ENCODE measurements at places on chromosomes 5 and 9.

GRCh38 chr5:142411103-142411502 is 86.3 kb upstream of the SPRY4 start:
- DNase-seq = no peak

GRCh38 chr9:112322701-112323377 is 10.6 kb downstream of the PTBP3 start:
- DNase-seq = no peak

GRCh38 chr9:137218754-137219271 is 3.2 kb downstream of the RNF208 start:
- no peak for DNase-seq

DNA sequence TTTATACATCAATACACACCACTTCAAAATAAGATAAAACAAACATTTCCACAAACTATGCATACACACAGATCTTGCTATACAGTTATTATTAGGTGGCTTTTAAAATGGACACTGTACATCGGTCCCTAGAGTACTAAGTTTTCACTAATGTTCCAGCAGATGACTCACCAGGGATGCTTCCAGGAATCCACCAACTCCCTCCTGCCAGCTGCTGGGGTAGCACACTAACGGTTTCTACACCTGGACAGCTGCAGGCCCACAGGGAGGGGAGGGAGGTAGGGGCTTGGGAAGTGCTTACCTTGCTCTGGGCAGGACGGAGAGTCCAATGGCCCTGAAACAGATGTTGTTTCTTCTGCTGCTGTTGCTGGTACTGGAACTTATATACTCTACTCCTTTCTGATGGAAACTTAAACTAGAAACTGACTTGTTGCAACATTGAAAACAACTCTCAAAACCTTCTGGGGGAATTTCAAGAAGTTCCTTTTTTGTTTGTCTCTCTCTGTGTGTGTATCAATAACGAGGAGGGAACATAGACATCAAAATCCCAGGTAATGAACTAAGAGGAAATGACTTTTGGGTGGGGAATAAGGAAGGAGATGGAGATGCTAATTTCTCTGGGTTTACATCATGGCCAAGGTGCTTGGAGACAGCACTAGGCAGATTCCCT is at the start of gene IL12B:
Gene IL12B, minus strand, starts transcription at position 357 of the 670 bp plus-strand sequence. CDS start 3,705 bp downstream, outside the sequence.
- no peak for DNase-seq

- no peak for DNase-seq
Observed at GRCh38 chr5:107168848-107169752, 501.6 kb downstream of the EFNA5 start.

DNA sequence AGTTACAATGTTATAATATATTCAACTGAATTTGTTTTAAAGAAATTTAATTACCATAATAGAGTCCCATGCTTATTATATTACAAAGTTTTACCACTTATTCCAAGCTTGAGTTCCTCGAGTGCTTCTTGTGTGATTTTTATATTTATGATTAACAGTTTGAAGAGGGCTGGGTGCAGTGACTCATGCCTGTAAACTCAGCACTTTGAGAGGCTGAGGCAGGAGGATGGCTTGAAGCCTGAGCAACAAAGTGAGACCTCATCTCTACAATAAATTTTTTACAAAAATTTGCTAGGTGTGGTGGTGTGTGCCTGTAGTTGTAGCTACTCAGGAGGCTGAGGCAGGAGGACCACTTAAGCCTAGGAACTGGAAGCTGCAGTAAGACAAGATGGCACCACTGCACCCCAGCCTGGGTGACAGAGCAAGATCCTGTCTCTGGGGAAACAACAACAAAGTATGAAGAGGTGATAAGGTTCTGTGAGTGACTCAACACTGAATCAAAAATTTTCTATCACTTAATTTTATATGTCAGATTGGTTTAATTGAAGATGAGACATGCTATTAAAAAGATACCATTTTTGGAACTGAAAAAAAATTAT is 9.2 kb downstream of the POC5 start:
- DNase-seq = no peak

DNA sequence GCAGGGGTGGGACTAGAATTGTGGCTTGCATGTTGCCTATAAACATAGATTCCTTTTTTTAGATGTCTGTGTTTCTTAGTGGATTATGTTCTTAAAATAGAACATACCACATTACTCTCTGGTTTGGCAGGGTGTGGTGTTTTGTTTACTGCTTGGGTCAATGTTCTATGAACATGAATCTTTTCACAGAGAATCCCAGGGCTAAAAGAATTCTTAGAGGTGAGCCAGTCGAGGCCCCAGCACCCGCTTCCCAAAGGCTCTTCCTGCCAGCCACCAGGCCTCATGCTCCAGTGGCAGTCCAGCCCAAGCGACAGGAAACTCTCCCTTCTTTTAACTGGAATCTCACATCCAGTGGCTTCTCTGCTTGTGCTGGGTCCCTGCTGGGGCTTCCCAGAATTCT is 126.6 kb downstream of the C9orf152 start:
- DNase-seq = no peak

DNA sequence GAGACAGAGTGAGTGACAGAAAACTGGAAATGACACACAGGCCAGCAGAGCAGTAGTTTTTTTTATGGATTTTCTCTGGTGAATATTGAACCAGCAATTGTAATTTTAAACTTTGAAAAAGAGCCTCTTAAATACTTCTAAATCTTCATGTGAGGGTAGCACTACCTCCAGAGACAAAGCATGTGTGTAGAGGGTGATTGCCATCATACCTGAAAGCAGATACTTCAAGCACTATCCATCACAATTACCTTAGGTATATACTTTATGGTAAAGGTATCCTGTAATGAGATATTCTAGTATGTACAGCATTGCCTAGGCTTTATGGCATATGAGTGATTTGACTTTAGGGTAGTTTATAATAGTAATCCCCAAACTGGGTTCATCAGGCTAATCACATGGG is 3.4 kb upstream of the EBF1 start:
- no peak for DNase-seq

DNA sequence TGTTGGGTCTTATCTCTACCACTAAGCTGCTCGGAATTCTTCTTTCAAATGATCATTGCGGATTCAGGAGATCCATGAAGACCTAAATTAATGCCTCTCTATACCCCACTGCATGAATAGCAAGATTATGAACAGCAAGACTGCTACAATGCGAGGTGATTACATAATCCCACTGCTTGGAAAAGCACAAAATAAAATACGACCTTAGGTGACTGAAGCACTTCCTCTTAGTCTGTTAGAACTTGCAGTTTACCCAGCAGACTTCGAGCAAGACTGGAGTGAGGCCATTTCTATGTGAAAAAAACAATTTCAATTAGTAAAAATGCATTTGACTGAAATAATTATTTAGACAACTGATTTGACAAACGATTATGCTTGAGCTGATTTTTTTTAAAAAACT is 59.8 kb downstream of the SH3RF2 start:
- no peak for DNase-seq

- no peak for DNase-seq
Observed at GRCh38 chr5:106171132-106171531, 1499.6 kb downstream of the EFNA5 start.

DNA sequence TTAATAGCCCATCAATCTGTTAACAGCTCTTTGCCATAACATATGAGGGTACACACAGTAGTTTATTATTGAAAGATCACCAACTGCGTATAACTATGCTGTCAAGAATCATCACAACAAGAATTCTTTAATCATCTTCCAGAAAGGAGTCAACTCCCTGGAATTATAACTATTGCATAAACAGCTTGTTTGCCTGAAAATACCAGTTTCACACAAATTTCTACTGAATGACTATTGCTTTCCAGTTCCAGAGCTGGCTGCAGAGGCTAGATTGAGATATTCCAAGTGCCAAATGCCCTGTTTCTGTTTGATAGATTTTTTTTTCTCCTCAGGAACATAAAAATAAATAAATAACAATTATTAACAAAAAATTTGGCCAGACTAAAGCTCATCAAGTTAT is 444.7 kb downstream of the TLE1 start:
- no peak for DNase-seq

DNA sequence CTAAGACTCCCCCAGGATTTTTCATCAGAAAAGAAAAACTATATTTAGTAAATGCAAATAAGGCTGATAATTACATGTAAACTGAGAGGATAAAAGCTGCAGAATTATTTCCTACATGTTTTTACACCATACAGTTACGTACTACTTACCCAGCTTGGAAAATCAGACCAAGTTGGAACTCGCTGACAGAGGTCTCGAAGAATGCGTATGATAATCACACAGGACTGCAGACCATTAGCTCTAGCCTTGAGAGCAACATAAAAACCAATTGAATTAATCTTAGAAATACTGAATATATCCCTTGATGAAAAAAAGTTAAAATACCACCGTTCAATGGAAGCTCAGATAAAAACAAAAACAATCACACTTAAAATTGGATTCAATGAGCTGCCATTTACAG is 65.6 kb downstream of the ZFR start:
- DNase-seq = no peak

GRCh38 chr9:39587844-39588499 is 232.5 kb downstream of the SPATA31A1 start:
- no peak for DNase-seq

- peak; percentile 42 for DNase-seq
Observed at GRCh38 chr9:88969646-88970373, 21.5 kb upstream of the S1PR3 start.

DNA sequence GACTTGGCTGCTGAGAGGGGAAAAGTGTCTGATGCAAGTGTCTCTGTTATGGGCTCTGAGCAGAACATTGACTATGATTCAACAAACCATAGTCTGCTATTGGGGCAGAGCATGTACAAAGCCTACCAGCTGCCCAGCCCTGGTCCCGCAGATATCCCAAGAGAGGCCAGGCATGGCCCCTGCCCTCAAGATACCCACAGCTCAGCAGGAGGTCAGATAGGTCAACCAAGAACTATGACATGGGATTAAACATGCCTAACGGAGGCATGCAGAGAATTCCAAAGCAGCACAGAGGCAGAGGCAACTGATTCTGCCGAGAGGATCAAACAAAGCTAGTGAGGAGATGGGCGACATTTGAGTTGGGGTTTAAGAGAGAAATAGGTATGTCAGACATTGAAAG is 39.9 kb upstream of the CPLX2 start:
- DNase-seq = no peak

- no peak for DNase-seq
Observed at GRCh38 chr9:20640331-20641187, 18.3 kb upstream of the MLLT3 start.

DNA sequence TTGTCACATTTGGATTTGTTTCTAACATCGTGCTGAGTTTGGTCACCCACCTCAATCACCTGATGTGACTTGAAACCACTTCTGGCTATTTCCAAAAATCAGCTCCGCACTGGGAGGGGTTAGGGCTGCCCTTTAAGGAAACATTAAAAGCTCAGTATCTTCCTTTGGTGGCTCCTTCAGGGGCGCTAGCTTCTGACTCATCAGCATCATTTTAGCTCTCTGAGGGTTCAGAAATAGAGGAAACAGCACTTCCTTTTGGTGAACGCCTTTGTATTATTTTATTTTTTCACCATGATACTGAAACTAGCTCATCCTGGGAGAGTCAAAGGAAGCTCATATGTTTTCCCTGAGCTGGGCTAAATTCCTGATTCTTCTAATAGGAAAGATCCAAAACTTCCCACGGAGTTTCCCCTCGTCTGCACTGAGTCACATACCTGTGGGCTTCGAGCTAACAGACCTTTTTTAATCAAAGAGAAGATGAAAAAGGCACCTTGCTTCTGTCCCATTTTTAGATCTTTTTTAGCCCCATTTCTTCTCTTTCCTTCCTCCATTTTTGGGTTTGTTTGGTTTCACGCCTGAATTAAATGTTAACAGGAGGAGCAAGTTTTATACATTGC is 48.2 kb downstream of the ROPN1L start:
- DNase-seq = no peak

GRCh38 chr5:139138809-139139208 is 59.4 kb downstream of the SIL1 start:
- DNase-seq = no peak

GRCh38 chr9:125472562-125472925 is 210.9 kb downstream of the GAPVD1 start:
- no peak for DNase-seq
